ENCODE measurements at places on chromosomes 2 and 18.

DNA sequence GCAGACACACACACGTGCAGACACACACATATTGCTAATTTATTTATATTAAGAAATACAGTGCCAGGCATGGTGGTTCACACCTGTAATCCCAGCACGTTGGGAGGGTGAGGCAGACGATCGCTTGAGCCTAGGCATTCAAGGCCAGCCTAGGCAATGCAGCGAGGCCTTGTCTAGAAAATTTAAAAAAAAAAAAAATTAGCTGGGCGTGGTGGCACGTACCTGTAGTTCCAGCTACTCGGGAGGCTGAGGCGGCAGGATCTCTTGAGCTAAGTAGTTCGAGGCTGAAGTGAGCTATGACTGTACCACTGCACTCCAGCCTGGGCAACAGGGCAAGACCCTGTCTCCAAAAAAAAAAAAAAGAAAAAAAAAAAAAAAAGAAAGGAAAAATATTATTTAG, 28.8 kb downstream of the ANXA4 start:
- no peak for DNase-seq

DNA sequence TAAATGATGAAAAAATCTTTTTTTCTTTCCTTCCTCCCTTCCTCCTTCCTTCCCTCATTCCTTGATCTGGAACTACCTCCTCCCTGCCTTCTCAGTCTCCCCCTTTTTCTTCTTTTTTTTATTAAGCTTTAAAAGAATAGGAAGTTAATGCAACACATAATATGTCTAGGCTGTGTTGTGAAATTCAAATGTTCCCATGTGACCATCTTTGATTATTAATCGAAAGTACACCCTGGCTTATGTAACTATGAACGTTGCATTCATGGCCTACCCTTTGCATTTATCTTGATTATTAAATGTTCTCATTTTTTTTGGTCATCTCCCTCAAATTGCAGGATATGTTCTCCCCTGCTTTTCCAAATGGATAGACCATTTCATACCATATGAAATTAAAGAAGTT, 376.0 kb downstream of the DSEL start:
- DNase-seq = no peak

DNA sequence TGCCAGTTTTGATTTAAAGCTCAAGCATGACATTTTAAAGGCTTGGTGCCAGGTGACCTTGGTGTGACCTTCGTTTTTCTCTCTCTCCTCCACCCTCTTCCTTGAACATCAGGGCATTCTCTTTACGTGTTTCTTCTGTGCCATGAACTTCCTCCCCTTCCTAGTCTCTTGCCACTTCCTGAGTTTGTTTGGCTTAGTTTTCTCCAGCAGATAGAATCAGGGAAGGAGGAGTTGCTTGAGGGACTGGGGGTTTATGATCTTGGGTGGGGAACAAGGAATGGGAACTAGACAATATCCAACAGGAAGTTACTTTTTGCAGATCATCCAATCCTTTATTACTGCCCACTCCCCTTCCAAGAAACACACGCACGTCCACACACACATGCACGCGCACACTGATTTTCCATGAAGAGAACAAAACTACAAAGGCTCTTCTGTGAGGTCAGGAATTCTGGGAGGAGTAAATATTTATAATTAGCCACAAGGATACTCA, 210.6 kb upstream of the EPAS1 start:
- no peak for DNase-seq

DNA sequence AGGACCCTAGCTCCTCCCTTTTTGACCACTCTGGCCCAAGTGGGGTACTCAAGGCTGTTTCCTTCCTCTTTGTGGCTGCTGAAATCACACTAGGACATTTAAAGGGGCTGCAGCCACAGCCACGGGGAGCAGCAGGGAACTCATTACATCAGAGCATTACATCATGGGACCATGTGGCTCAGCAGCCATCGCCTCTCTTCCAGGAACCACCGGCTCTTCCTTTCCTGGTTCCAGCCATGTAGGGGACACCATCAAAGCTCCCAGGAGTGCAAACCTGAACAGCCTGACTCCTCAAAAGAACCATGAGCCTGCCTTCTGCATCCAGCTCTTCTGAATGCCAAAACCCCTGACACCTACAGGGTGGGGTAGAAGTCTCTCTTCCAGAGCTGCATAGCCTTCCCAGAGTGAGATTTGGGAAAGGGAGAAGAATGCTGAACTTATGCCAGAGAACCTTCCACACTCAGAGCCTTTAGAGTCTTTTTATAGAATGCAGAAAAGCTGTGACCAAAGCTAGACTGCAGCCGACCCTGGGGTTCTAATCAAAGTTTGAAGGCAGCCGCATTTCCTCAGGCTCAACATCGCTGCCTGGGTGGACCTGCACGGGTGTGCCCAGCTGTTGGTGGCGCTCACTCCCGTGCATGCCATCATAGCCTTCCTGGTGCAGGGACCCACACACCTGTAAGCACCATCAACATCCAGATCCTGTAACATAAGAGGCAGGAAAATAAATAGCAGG, 121.7 kb downstream of the KLHL29 start:
- no peak for DNase-seq

GRCh38 chr2:197633109-197633657, 42.2 kb downstream of the RFTN2 start:
- no peak for DNase-seq

- peak; percentile 99 for DNase-seq
These were observed 46.1 kb upstream of the PTMA start for GRCh38 chr2:231662028-231662810.

- DNase-seq = peak; percentile 10
These were observed 20.0 kb downstream of the TRIP12 start for GRCh38 chr2:229901819-229902218.

- DNase-seq = peak; percentile 60
These were observed 185.0 kb downstream of the ANAPC1 start for GRCh38 chr2:111698743-111699554.

DNA sequence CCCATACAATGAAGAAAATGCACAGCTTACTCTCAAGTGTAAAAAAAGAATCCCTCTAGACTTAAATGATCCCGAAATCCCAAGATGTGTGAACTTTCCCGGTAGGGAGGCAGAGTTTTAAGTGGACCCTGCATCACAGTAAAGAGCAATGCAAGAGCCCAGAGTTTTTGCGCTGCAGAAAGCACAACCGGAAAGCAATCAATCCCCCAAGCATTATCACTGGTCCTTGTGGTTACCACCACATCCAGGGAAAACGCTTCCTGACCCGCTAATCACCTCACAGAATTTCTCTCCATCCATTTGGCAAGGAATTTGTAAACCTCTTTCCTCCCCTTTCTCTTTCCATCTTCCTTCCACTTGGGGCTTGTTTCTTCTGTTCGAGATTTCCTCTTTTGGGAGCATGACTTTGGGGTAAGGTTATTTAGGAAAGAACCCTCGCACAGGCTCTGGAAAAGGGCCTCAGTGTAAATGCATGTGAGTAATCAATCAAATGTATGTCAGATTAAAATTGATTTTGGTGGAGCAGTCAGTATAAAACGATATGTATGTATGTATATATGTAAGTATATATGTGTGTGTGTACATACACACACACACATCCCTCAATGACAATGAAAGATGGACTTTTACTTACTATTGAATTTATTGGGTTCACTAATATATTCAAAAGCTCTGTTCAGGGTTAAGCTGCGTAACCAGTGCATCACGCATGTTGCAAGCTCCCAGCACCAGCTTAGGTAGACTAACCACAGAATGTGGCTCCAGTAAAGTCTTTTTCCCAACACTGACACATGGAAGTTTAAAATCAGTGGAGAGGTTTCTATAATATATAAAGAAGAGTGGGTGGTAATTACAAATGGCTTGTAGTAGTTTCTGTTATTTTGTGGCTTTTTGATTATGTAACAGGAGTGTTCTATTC, 1.6 kb downstream of the PLCL1 start:
- DNase-seq = no peak

Data from eye (tissue), 1 donor.